Muscle of leg (tissue), 16 donors: ENCODE measurements at places on chromosomes 12 and 14. TPM values are rescaled to one million over a fixed set of nuclear protein-coding genes. Genes with fewer than 3 reads are reported as not detected.

- peak overlapping the region; percentile 66 for H3K27ac ChIP-seq
- no peak overlapping the region for H3K4me3 ChIP-seq
- H3K4me1 ChIP-seq = peaks cover 49% of the 10 kb centered on the region
- H3K36me3 ChIP-seq = no peaks in the 10 kb centered on the region
Measured at GRCh38 chr14:59424341-59425071, 40.7 kb downstream of the GPR135 start.

GRCh38 chr12:102977945-102978706 is 20.7 kb downstream of the ASCL1 start:
- H3K27me3 ChIP-seq = no peaks in the 10 kb centered on the region
- no peaks in the 10 kb centered on the region for H3K36me3 ChIP-seq
- no peak overlapping the region for H3K27ac ChIP-seq
- H3K4me3 ChIP-seq = no peak overlapping the region
- DNase-seq = no peak

DNA sequence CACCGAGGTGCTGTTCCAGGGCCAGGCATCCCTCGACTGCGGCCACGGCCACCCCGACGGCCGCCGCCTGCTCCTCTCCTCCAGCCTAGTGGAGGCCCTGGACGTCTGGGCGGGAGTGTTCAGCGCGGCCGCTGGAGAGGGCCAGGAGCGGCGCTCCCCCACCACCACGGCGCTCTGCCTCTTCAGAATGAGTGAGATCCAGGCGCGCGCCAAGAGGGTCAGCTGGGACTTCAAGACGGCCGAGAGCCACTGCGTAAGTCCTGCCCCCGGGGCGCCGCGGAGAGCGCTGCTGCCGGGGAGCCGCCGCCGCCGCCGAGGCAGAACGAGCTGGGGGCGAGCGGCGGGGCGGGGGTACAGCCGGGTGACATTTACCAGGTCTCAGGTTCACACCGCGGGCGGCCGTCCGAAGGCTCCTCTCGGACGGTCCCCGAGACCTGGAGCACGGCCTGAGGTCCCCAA is 1.4 kb downstream of the PLXNC1 start:
- peaks cover 56% of the 10 kb centered on the region for H3K27me3 ChIP-seq
- peak overlapping the region; percentile 57 for H3K4me3 ChIP-seq
- H3K4me1 ChIP-seq = peaks cover 27% of the 10 kb centered on the region
- peak overlapping the region; percentile 42 for H3K27ac ChIP-seq
- H3K36me3 ChIP-seq = no peaks in the 10 kb centered on the region

GRCh38 chr12:62716037-62716436 is 218.9 kb downstream of the PPM1H start:
- H3K27me3 ChIP-seq = no peaks in the 10 kb centered on the region
- no peak overlapping the region for H3K4me3 ChIP-seq
- DNase-seq = no peak

DNA sequence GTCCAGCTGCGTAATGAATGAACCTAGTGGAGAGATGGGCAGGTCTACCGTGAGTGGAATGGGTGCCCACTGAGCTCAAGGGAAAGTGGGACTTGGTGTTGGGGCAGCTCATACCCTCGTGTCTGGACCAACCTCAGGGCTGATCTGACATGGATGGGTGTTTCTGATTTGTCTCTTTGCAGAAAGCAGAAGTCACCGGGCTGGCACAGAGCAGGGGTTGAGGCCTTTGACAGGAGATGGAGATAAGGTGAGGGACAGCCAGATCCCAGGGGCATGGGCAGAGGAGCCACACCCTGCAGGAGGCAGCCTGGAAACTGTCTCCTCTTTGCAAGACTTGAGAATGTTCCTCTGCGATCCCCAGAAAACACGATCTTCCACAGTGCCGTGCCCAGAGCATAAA is 20.9 kb upstream of the PPP1CC start:
- no peak for DNase-seq
- H3K27ac ChIP-seq = no peak overlapping the region
- H3K4me1 ChIP-seq = no peaks in the 10 kb centered on the region
- H3K4me3 ChIP-seq = no peak overlapping the region

GRCh38 chr14:44135972-44136371 is 371.1 kb downstream of the FSCB start:
- H3K36me3 ChIP-seq = no peaks in the 10 kb centered on the region
- no peaks in the 10 kb centered on the region for H3K4me1 ChIP-seq
- no peak for DNase-seq
- no peak overlapping the region for H3K27ac ChIP-seq
- H3K27me3 ChIP-seq = no peaks in the 10 kb centered on the region

GRCh38 chr12:100484891-100485471 is 11.3 kb downstream of the NR1H4 start:
- H3K27ac ChIP-seq = no peak overlapping the region
- no peak overlapping the region for H3K4me3 ChIP-seq
- H3K36me3 ChIP-seq = no peaks in the 10 kb centered on the region
- H3K4me1 ChIP-seq = no peaks in the 10 kb centered on the region

DNA sequence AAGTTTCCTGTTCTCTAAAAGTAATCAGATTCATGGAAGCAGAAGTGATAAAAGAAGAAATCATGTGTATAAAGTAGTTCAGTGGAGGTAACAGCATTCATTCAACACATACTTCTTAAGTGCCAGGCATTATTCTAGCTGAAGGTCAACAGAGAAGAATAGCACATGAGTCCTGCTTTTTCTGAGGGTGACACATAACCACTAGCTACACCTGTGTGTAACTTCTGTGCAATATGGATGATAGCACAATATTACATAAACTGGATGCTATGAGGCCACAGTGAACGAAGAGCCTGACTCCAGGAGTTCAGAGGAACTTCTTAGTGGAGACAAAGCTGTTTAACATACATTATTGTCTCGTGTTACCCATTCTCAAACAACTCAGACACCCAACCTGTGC is 114.3 kb upstream of the PCED1B start:
- peaks cover 16% of the 10 kb centered on the region for H3K4me1 ChIP-seq
- H3K27ac ChIP-seq = no peak overlapping the region
- DNase-seq = no peak
- no peaks in the 10 kb centered on the region for H3K36me3 ChIP-seq
- no peaks in the 10 kb centered on the region for H3K27me3 ChIP-seq

DNA sequence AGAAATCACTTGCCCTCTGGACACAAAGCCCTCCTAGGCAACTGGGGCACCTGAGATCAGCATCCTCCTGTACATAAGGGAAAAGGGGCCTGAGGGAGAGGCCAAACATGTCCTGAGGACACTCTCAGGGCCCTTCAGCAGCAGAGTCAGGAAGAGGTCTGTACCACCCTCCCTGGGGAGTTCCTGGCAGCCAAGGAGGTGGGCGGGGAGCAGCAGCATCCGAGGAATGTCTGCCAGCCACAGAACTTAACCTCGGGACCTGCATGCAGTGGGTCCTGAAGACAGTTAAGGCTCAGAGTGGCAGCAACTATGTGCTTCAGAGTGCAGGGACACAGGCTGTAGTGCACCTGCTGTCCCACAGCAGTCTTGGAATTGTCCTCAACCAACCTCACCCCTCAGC is 62.1 kb downstream of the SPTB start:
- peaks cover 21% of the 10 kb centered on the region for H3K36me3 ChIP-seq
- H3K4me1 ChIP-seq = peaks cover 28% of the 10 kb centered on the region
- peak; percentile 23 for DNase-seq
- peak overlapping the region; percentile 42 for H3K27ac ChIP-seq
- no peak overlapping the region for H3K4me3 ChIP-seq

- DNase-seq = peak; percentile 7
- no peaks in the 10 kb centered on the region for H3K36me3 ChIP-seq
- H3K27me3 ChIP-seq = no peaks in the 10 kb centered on the region
- no peak overlapping the region for H3K27ac ChIP-seq
- H3K4me1 ChIP-seq = no peaks in the 10 kb centered on the region
Measured at GRCh38 chr14:24483604-24484252, 24.3 kb downstream of the CMA1 start.

- H3K4me3 ChIP-seq = peak overlapping the region; percentile 66
- peak; percentile 49 for DNase-seq
- H3K27me3 ChIP-seq = no peaks in the 10 kb centered on the region
- no peaks in the 10 kb centered on the region for H3K36me3 ChIP-seq
Measured at GRCh38 chr12:643475-644302, 19.6 kb downstream of the NINJ2 start.

- no peak for DNase-seq
- H3K4me1 ChIP-seq = no peaks in the 10 kb centered on the region
- H3K27me3 ChIP-seq = no peaks in the 10 kb centered on the region
Measured at GRCh38 chr14:105935384-105935783, 409.0 kb downstream of the TMEM121 start.

GRCh38 chr12:63777340-63777739 is 2.4 kb upstream of the RXYLT1 start:
- DNase-seq = no peak
- H3K27ac ChIP-seq = no peak overlapping the region
- no peaks in the 10 kb centered on the region for H3K36me3 ChIP-seq
- no peak overlapping the region for H3K4me3 ChIP-seq
- H3K27me3 ChIP-seq = no peaks in the 10 kb centered on the region

DNA sequence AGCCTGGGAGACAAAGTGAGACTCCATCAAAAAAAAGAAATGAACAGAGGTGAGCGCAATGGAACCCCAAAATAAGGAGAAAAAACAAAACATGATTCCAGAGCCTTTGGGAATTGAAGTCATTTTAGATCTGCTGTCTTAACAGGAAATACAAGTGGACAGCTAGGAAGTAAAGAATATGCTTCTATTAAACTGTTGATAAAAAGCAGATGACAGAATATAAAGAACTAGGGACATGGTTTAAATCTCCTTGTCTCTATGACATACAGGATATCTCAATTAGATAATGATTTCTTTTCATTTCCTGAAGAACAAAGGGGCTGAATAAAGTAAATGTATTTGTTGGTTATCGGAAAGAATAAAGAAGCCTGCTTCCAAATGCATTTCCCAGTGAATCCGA is 49.3 kb upstream of the ETV6 start:
- H3K4me3 ChIP-seq = no peak overlapping the region
- no peak overlapping the region for H3K27ac ChIP-seq
- H3K27me3 ChIP-seq = no peaks in the 10 kb centered on the region

GRCh38 chr12:89135976-89136634 is 216.2 kb downstream of the DUSP6 start:
- no peak overlapping the region for H3K27ac ChIP-seq
- DNase-seq = no peak
- no peak overlapping the region for H3K4me3 ChIP-seq
- H3K4me1 ChIP-seq = peaks cover 6% of the 10 kb centered on the region
- no peaks in the 10 kb centered on the region for H3K27me3 ChIP-seq

DNA sequence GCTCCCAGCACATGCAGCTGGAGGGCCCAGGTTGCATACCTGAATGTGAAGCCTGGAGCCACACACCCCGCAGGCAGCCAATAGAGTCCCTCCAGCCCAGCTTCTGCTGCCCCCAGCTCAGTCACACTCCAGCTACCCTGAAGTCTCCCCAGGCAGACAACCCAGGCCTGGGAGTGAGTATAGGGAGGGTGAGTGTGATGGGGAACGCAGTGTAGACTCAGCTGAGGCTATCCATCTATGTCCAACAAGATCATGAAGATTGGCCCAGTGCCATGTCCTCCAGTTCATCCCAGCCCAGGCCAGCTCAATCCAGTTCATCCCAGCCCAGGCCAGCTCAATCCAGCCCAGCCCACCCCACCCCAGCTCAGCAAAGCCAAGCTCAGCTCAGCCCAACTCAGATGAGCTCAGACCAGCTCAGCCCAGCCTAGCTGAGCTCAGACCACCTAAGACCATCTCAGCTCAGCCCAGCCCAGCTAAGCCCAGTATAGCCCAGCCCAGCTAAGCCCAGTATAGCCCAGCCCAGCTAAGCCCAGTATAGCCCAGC is 330.4 kb downstream of the TMEM121 start:
- H3K36me3 ChIP-seq = no peaks in the 10 kb centered on the region
- H3K27ac ChIP-seq = no peak overlapping the region
- no peaks in the 10 kb centered on the region for H3K4me1 ChIP-seq
- H3K27me3 ChIP-seq = no peaks in the 10 kb centered on the region
- no peak for DNase-seq

DNA sequence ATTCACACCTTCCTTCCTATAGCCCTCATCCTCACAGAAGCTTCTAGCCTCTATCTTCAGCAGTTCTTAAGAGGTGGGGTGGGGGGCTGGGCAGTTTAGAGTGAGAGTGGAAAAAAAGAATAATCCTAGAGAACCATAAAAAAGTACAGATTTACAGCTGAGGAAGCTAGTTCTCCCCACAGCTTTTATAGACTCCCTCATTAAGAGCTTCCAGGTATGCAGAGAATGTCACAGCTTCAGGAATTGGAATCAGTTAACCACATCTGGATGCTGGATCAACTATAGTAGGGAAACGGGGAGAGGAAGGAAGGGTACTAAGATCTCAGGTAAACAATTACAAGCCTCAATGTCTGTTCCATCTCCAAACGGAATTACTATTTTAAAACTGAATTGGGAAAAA is 12.3 kb downstream of the GDF11 start:
- no peak overlapping the region for H3K27ac ChIP-seq
- no peaks in the 10 kb centered on the region for H3K4me1 ChIP-seq
- no peaks in the 10 kb centered on the region for H3K27me3 ChIP-seq
- no peak overlapping the region for H3K4me3 ChIP-seq
- no peak for DNase-seq

DNA sequence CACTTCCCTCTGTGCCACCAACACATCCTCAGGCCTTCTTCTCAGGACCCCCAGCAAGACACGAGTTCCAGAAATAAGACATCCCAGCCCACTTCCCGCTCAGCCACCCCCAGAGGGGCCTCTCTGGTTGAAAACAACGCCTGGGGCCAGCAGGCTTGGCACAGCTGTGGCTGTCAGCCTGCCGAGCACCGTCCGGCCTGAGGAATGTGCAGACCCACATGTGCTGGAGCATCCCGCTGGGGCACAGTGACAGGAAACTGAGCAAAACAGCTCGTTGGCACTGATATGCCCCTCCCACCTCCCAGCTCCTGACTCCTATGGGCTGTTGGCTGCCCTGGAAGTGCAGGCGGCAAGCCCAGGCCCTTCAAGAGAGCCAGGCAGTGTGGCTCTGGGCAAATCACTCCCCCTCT is 1.4 kb downstream of the SYNE3 start:
- peak overlapping the region; percentile 86 for H3K27ac ChIP-seq
- peaks cover 54% of the 10 kb centered on the region for H3K4me1 ChIP-seq
- H3K27me3 ChIP-seq = no peaks in the 10 kb centered on the region
- H3K4me3 ChIP-seq = peak overlapping the region; percentile 64
- no peaks in the 10 kb centered on the region for H3K36me3 ChIP-seq

DNA sequence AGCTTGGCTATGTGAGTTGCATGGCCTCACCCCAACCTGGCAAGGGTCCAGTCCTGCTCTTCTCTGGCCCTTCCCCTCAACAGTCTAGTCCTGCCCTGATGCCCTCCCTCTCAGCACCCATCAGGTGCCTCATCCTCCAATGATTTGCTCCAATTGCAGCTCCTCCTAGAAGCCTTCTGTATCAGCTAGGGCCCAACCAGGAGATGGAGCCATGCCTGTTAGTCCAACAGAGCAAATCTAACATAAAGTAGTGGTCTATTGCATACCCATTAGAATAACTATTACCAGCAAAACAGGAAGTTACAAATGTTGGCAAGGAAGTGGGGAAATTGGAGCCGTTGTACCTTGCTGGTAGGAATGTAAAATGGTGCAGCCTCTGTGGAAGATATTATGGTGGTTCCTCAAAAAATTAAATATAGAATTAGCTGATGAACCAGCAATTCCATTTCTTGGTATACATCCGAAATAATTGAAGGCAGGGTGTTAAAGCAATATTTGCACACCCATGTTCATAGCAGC is 163.5 kb downstream of the VRK1 start:
- no peak overlapping the region for H3K4me3 ChIP-seq
- H3K27ac ChIP-seq = no peak overlapping the region

Gene TPPP2
- 0.44 TPM for total RNA-seq

Gene DIO3
- 3.3 TPM for total RNA-seq

Gene WASHC3
- total RNA-seq = 41.9 TPM

Gene SYNE3
- total RNA-seq = 14.5 TPM

Gene CABP1
- 2.3 TPM for total RNA-seq

Gene KRT80
- 0.62 TPM for total RNA-seq

Gene MMP19
- 2.7 TPM for total RNA-seq

Gene TCL1B
- not detected for total RNA-seq

Gene ACOT6
- total RNA-seq = not detected

Gene PLD4
- 3.1 TPM for total RNA-seq

Gene TRHDE
- 2.3 TPM for total RNA-seq
